Stimulated activated CD8-positive, alpha-beta memory T cell treated with anti-CD3 and anti-CD28 coated beads, Interleukin-4, amount 100 ng/mL, for 4 hours (primary cell): ENCODE measurements at places on chromosomes 5 and 9.

- no peak for DNase-seq
These were observed 353.5 kb downstream of the NDUFS4 start for GRCh38 chr5:53913941-53914340.

DNA sequence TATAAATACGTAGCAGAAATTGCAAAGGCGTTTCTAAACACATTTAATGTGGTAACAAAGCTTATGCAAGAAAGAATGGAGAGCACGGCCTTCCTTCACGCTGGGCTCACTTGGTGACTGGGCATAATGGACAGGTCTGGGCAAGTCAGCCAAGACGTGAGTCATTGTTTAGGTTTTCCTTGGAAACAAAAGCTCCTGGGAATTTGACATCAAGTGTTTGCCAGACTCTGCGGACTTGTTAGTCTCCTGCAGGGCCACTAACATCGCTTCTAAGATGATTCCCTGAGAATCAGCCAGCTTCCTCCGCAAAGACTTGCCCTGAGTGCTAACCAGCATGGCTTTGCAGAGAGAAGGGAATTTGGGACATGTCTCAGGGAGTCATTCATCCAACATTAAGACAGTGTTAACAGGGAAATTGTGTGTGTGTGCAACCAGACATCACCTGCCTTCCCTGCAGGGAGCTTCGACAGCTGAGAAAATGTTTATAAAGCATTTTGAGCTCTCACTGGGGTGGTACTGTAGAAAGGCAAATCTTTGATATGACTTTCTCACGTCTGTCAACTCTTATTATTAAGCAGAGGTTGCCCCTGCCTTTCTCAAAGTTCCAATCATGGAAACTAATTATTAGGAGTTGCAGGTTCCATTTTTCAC lies 182.5 kb downstream of the NTRK2 start:
- no peak for DNase-seq

DNA sequence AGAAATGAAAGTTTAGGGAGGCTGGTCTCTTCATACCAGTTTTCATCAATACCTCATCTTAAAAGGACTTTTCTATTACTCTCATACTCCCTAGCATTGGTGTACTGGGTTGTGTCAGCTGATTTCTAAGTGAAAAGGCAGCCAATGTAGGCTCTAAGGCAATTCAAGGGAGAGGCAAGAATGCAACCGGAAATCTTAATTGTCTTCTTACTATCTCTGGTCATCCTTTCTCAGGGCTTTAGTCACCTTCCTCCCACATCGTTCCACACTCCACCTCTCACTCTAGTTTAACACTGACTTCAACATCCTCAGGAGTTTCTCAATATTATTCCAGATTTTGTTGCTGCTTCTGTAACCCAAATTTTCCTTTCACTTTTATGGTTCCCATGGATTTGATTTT lies 281.8 kb upstream of the RFX3 start:
- DNase-seq: no peak

- DNase-seq: no peak
These were observed 44.6 kb upstream of the ELL2 start for GRCh38 chr5:96006291-96006690.

DNA sequence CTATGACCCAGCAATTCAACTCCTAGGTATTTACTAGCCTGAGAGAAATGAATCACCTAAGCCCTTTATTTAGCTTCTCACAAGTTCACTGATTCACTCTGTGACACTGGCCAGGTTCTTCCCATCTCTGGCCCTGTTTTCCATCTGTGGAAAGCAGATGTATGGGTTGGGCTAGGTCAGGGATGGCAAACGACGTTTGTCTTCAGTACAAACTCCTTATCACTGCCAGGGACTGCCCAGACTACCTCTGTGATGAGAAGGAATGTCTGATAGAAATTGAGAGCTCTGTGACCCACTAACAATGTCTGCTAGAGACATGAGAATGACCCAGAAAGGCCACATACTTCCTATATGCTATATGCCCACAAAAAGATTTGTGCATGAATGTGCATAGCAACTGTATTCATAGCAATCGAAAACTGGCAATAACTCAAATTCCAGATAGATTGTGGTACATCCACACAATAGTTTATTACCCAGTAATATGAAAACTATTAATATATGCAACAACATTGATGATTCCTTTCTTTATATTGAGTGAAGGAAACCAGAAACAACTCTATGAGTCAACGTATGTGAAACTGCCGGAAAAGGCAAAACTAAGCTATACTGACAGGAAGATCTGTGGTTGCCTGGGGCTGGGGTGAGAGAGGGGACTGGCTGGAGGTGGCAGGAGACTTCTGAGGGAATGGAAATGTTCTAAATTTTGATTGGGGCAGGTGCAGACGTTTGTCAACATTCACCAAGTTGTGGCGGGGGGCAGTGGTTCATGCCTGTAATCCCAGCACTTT lies 32.0 kb upstream of the ADAM19 start:
- peak; percentile 12 for DNase-seq

GRCh38 chr5:136665331-136665730 lies 300.0 kb upstream of the TRPC7 start:
- no peak for DNase-seq

- DNase-seq: no peak
These were observed 720 bp downstream of the TUSC1 start for GRCh38 chr9:25677301-25678146.

DNA sequence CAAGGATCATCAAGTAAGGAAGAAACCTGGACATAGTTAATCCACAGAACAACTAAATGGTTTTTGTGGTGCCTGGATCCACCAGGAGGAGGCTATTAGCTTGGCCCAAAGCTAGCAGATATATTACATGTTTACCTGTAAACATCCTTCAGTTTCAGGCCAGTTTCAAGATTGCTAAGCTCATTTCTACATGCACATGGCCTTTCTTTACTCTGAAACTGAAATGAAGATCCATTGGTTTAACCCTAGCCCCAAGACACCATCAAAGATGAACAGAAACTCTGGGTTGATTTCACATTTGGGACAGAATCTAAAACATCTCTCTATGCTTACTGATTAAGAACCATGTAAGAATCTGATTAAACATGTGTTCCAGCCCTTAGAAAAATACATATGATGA lies 611.8 kb downstream of the TLE1 start:
- DNase-seq: no peak

DNA sequence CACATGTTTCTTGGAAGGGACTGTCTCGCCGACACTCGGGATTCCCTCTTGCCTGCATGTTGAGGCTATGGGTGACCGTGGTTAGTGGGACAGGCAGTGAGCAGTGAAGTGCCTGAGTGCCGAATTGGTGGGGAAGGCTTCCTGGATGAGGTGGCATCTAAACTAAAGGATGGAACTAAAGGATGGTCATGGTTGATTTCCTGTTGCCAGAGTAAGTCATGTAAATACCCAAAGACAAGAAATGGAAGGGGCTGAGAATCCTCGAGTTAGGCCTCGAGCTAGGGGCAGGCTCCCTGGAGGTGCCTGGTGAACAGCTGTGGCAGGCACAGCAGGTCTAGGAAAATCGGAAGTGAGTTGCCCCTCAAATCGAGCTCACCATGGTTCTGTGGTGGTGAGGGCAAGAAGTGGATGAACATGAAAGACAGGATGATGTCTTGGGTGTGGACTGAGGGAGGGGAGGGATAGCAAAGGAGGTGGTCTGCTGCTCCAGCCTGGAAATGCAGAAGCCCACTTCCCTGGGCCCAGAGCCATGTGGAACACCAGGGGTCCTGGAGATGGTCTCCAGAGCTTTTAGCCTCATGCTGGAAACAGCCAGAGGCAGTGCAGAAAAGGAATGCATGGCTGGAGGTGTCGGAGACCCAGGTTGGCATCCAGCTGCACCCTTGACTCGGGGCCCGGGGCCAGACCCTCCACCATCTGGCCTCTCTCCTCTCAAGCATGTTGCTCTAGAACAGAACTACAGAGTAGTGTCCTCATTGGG lies 12.2 kb downstream of the CD74 start:
- DNase-seq: no peak

GRCh38 chr5:2482778-2483177 lies 268.7 kb downstream of the IRX2 start:
- no peak for DNase-seq

DNA sequence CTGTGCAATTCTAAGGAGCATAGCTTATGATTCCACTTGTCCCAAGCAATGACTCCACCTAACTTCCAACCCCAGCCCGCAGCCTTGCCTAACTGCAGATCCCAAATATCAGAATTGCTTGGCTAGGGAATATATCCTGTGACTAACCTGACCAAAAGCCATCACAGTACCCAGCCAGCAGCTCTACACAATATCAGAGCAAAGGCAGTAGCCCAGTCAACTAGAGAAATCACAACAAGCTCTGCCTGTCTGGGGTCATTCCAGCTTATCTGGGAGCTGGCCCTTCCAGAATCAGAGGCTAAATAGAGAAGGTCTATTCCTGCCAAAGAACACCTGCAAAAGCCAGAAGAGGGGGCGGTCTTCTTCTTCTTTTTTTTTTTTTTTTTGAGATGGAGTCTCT lies 9.3 kb upstream of the KIAA1958 start:
- no peak for DNase-seq

- DNase-seq: no peak
These were observed 69.1 kb downstream of the PPARGC1B start for GRCh38 chr5:149799119-149799623.

- DNase-seq: no peak
These were observed 1.3 kb downstream of the STOM start for GRCh38 chr9:121368745-121369144.

DNA sequence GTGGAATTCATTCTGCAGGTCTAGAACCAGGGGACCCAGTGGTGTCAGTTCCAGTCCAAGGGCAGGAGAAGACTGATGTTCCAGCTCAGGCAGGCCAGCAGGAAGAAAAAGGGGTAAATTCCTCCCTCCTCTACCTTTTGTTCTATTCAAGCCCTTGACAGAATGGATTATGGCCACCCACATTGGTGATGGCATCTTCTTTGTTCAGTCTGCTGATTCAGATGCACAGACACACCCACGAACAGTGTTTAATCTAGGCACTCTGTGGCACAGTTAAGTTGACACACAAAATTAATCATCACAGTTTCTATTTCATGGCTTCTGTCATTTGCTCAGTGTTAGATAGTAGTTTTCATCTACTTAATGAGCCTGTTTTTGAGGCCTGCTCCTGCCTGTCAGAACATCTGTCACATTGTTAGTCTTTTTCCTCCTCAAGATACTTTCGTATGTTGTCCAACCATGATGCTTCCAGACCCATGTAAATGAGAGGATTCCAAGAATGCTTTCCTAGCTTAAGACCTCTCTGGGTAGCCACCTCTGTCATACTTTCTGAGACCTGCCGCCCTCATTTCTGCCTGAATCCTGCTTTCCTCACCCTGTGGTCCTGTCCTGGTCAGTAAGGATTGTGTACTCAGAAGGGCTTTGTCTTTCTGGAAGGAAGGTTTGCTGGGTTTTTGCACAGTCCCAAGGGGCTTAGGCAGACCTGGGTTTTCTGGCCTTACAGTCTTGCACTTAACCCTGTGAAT lies 72.5 kb downstream of the SPIN1 start:
- no peak for DNase-seq

- DNase-seq: no peak
These were observed 42.8 kb downstream of the RAPGEF1 start for GRCh38 chr9:131697097-131697496.

GRCh38 chr9:134477342-134477925 lies 151.2 kb downstream of the RXRA start:
- DNase-seq: no peak

- DNase-seq: no peak
These were observed 8.7 kb upstream of the GDA start for GRCh38 chr9:72140586-72140985.

DNA sequence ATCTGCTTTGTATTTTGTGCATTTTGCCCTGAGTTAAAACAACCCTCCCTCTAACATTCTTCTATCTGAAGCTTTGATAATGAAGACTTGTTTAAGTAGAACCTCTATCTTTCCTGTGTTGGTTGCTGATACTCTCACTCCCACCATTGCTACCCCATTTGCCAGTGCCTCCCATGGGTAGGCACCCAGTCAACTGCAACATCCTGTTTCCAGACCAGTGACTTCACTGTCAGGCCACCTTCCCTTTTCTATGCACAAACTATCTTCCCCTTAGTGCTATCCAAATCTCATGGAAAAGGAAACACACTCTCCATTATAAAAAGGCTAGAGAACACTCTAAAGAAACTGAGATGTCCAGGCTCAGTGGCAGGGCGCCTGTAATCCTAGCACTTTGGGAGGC lies 5.6 kb upstream of the IARS1 start:
- DNase-seq: no peak

DNA sequence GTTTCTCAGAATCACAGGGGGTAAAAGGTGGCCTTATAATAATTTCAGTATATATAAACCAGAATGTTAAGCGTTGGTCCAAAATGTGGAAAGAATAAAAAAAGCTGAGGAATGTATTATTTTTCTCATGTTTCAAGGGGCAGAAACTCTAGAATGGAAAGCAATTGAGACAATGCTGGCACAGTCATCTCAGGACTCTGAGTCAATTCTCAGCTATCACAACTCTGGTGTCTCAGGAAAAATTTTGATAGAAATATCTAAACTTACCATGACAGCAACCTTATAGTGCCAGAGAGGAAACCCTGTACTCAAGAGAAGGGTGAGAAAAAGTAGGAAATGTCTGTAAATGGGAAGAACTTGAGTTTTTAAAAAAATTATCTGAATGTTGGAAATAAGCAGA lies 1189.4 kb upstream of the NUDT12 start:
- no peak for DNase-seq

DNA sequence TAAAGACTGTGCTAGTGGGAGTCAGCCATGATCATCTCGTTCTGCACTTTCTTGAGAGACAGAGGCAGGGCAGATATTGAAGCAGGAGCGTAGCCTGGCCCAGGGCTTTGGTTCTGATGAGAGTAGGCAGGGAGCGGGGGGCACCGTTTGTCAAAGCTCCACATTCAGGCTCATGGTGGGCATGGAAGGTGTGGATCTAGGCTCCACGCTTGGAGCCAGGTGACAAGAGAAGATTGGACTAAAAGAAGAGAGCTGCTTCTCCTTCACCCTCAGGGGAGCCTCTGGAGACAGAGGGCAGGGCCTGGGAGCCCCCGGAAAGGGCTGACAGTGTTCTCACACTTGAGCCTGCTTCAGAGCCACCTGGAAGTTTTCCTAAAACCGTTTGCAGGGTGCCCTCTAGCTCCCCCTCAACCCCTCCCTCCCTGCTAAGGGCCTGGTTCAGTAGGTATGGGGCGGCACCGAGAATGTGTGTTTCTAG lies 24.7 kb upstream of the FCN2 start:
- DNase-seq: no peak

DNA sequence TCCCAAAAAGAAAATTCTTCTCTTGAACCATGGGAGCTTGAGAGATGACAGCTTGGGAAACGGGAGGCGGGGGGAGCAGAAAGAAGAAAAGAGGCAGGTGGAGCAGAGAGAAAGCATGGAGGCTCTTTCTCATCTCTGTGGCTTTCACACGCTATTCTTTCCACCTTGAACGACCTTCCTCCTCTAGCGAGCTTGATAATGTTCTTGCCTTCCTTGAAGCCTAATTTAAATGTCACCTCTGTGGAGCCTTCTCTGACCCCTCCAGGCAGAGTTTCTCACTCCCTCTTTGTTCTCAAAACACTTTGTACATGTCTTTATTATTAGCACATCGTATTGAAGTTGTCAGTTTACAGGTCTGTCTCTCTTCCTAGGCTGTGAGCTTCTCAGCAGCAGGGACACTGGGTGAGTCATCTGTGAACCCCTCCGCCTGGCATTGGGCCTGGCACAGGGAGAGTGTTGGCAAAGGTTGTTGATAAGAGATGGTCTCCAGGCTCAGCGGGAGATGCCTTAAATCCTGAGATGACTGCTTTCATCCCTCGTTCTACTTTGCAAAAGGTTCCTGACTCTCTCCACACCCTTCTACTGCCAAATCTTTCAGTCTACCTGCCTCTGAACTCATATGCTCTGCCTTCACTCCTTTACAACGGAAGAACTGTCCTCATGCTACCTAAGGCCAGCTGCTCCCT lies 14.1 kb upstream of the STRBP start:
- DNase-seq: no peak

- DNase-seq: no peak
These were observed 1722.1 kb downstream of the MAT2B start for GRCh38 chr5:165227515-165227914.
